Activated CD4-positive, alpha-beta memory T cell treated with anti-CD3 and anti-CD28 coated beads for 36 hours (primary cell): ENCODE measurements at places on chromosomes 3 and 15. TPM values are rescaled to one million over a fixed set of nuclear protein-coding genes. Genes with fewer than 3 reads are reported as not detected.

DNA sequence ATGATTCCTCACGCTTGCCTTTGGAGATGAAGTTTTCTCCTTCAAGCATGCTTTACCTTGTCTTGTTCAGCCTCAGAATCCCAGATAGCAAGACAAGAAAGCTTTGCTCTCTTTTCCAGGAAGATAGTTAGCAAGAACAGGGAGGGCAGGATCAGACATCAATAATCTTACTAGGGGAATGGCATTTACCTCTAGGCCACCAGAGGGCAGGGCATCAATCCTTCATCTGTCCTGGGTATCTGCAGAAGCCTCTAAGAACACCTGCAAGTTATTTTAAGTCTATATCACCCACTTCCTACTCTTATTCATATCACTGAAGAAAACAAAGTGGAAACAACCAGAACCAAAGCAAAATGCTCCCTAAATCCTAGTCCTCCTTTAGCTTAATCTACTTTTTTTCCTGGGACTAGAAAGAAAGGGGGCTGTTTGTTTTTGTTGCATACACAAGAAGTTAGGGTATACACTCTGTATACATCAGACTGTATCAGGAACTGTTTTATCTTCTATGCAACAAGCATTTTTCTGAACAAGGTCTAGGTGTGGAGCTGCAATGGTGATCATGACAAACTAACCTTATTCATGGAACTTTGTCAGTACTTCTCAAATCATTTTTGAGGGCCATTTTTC, 862.5 kb downstream of the CADM2 start:
- H3K27me3 ChIP-seq: no peaks in the 10 kb centered on the region
- no peak overlapping the region for H3K4me3 ChIP-seq
- H3K4me1 ChIP-seq: no peaks in the 10 kb centered on the region
- H3K36me3 ChIP-seq: no peaks in the 10 kb centered on the region
- no peak for DNase-seq
- no peak overlapping the region for H3K27ac ChIP-seq

DNA sequence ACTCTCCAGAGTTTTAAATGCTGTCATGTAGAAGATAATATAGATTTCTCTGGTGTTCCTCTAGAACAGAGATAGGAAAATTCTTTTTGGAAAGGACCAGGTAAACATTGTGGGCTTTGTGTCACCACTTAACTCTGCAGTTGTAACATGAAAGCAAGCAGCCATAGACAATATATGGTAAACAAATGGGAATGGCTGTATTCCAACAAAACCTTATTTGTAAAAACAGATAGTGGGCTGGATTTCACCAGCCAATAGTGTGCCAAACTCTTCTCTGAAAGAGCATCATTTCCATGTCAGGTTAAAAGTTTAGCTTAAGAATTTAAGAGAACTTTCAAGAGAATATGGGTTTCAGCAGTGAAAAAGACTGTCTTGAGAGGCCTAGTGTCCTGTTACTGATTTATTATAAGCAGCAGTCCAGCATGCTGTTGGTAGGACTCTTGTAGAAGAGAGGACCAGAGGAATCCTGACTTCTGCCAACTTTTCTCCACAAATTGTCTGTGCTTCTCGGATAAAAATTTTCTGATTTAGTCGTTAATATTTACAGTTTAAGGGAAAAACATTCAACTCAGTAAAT, 107.7 kb downstream of the TCF12 start:
- no peak for DNase-seq
- H3K27me3 ChIP-seq: no peaks in the 10 kb centered on the region
- no peak overlapping the region for H3K27ac ChIP-seq

The RFT1 gene
- 38.2 TPM for total RNA-seq

The KCNMB2 gene
- total RNA-seq: not detected

The PEAK1 gene
- total RNA-seq: 15.6 TPM
